ENCODE measurements at places on chromosomes 2 and 18. TPM values are rescaled to one million over a fixed set of nuclear protein-coding genes. Genes with fewer than 3 reads are reported as not detected.

DNA sequence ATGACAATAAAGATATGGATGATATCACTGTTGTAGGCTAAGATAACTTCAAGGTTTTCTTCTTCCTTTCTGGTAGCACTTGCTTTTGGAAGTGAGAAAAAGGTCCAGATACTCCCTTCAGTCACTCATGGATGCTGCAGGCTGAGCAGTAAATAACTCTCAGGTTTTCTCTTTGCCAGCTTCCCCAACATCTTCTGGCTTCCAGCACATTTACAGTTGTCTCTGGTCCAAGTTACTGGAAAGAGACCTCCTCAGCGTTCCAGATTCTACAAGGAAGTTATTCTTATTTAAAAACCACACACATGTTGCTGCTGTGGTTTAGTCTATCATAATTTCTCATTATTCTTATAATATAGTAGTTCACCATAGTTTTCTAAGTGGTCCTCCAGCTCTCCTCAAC is 383.4 kb downstream of the PLCL1 start:
- no peak for DNase-seq

DNA sequence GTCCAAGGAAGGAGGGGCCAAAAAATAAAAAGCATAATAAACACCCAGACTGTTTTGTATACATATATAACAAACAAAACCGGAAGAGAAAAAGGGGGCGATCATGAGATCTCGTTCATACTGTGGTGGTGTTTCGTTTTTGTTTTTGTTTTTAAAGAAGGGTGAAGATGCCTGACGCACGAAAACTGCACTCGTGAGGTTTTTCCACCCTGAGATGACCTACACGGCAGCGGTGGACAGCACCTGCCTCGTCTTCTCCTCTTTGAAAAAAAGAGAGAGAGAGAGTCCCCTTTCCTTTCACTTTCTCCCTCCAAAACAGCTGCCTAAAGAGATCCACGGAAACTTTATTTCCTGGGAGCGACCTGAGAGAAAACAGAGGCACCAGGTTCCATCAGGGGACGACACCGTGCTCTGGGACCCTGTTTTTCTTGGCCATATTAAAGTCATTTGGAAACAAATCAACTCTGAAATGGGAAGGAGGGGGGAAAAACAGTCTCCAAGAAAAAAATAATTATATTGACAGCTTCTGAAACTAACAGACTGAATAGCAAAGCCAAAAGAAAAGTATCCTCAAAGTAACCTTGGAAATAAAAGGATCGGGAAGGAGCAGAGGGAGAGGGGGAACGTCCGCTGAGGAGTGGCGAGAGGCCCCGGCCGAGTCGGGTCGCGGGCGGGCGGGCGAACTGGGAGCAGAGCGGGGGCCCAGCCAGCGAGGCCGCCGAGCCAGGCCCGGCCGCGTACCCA is 3.5 kb downstream of the POU3F3 start:
- no peak for DNase-seq

DNA sequence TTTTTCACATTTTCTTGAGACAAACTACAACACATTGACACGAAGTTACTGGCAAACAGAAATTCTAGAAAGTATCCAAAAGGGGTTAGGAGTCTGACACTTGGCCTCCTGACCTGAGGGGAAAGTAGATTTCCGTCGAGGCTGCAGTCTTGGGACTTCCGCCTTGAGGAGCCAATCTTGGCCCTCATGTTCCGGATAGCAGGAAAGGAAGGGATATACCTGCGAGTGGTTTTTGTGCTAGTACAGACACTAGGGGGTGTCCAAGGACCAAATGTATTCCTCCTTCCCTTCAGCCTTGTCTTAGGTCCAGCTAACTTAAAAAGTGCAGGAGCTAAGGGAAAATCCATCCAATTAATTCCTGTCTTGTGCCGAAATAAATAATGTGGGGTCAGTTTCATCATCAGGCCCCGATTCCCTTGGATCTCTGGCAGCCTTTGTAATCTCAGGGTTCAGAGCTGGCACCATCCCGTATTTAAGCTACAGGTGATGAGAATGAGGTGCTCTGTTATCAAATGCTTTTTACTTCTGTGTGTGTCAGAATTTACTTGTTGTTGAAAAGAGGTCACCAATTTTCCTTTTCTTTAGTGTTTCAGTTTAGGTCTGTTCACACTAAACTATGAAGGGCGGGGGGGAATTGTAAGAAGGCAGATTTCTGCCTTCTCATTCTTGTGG is 330.2 kb upstream of the FANCL start:
- DNase-seq: peak; percentile 86

DNA sequence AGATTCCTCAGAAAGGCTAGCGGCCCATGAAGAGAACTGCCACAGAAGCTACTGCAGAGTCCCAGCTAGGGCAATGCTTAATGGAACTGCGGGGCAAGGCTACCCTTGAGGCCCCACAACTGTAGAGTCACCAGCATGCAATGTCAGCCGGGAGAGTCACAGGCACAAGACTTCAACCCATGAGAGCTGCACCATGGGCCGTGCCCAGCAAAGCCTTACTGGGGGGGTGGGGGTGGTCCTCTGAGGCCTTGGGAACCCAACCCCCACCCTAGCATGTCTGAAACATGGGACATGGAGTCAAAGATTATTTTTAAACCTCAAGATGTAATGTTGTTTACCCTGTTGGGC is 20.2 kb downstream of the DPP4 start:
- no peak for DNase-seq

DNA sequence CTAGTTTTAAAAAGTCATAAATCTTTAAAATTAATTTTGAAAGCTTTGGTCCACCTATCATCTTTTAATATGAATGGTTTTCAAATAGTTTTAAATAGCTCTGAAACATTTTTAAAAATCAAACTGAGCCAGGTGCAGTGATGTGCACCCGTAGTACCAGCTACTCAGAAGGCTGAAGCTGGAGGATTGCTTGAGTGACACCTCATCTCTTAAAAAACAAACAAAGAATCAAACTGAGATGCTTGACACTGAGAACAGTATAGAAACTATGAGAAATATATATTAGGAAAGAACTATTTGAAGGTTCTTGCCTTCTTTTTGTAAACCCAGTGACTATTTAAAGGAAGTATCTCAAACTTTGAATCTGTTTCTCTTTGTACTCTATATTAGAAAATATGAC is 67.4 kb downstream of the BARD1 start:
- DNase-seq: no peak

GRCh38 chr2:121902171-121902591 is 146.7 kb downstream of the TSN start:
- DNase-seq: no peak

DNA sequence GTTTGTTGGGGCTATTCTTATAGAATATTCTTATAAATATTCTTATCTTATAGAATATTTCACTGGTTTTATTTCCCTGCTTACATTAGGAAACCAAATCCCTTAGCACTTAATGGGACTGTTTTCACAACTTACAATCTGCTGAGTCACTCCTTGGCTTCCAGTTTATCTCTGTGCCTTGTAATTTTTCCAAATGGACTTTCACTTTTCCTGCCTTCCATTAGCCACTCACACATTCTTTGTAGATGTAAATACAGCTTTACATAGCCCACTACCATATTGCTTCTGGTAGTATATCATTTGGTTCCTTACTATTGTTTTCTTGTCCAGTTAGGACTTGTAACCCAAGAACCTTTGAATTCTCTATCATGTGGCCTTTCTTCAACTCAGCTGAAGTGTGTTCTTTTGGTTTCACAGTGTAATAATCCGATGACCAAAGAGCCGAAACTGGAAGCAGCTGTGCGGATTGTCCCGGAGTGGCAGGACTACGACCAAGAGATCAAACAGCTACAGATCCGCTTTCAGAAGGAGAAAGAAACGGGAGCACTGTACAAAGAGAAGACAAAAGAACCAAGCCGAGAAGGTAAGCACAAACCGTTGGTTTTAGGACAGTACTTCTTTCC is 96.1 kb downstream of the UGGT1 start:
- DNase-seq: peak; percentile 27

GRCh38 chr2:1101982-1102590 is 151.4 kb downstream of the SNTG2 start:
- no peak for DNase-seq

GRCh38 chr18:13221869-13222855 is 3.6 kb downstream of the LDLRAD4 start:
- DNase-seq: no peak

GRCh38 chr2:216281876-216282275 is 90.4 kb downstream of the MARCHF4 start:
- no peak for DNase-seq

DNA sequence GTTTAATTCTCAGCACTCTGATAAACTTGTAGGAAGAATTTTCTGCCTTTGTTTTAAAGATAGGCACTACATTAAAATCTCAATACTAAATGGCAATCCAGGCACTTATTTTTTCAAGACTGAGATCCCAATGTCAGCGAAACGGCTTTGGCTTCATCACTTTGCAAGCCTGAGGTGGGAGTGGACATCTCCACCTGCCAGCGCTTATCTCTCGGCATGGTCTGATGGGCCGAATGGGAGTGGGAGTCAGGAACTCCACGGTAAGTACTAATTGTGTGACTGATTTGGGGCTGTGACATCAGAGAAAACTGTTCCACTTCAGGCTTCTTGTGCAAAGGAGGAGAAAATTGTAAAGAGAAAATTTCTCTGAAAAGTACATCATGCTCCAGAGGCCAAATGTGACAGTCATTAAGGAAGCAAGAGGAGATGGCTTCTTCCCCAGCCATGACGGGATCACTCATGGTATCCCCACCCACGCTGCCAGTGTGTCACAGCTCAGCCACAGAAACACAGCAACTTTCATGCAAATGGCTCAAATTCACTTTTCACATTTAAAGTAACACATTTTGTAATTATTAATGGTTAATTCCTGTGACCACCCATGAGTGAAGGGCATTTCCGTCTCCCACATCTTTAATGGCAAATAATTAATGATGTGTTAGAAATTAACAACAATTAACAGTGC is 385.5 kb upstream of the HNRNPA3 start:
- DNase-seq: no peak

DNA sequence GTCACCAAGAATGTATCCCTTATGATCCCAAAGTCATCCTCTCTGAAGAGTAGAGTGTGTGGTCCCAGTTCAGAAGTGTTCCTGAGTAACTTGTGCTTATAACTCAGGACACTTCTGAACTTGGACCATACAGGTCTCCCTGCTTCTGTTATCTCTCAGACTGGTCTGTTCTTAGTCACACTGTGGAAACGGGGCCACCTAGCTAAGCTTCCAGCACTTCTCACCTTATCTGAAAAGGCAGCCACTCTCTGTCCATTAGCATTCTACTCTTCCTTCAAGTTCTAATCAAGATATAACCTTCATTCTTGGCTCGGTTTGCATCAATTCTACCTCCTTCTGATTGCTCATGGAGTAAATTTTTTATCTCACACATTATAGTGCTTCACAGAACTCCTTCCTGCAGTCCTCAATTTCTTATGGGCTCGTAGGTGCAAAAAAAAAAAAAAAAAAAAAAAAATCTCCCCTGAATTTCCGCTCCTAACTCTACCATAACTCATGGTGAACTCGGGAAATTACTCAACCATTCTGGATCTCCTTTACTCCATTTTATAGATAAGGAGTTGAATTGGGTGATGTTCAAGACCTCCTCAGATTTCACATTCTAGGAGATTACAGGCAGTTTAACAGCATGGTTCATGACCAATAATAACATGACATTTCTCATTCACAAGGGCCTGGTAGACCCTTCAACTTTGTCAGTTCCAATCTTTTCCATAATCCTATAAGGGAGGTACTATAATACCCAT is 108.4 kb downstream of the TACR1 start:
- DNase-seq: no peak

GRCh38 chr2:208256192-208256782 is 1.4 kb upstream of the IDH1 start:
- peak; percentile 49 for DNase-seq

GRCh38 chr2:223180463-223180862 is 128.5 kb downstream of the KCNE4 start:
- no peak for DNase-seq

- peak; percentile 19 for DNase-seq
Measured at GRCh38 chr2:235856151-235856854, 311.9 kb downstream of the GBX2 start.

DNA sequence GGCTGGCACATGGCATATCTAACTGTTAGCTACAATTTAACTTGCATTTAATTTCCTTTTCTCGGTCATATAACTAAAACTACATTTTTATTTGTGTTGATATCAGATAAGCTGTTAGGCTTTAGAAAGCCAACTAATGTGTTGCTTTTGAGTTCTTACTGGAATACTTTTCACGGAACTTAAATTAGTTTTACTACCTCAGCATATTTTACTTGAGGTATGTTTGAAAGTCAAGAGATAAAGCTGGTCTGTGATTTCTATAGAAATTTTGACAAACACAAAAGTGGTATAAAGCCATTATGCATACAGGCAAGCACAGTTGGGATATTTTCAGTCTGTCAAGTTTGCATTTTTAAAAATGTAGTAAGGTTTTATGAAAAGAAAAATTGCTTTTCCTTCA is 162.6 kb downstream of the ZNF804A start:
- DNase-seq: no peak

- no peak for DNase-seq
Measured at GRCh38 chr2:209579230-209579749, 155.4 kb downstream of the MAP2 start.

GRCh38 chr18:22175346-22175745 is 6.0 kb downstream of the GATA6 start:
- no peak for DNase-seq

- DNase-seq: no peak
Measured at GRCh38 chr2:133773854-133774653, 205.8 kb upstream of the NCKAP5 start.

DNA sequence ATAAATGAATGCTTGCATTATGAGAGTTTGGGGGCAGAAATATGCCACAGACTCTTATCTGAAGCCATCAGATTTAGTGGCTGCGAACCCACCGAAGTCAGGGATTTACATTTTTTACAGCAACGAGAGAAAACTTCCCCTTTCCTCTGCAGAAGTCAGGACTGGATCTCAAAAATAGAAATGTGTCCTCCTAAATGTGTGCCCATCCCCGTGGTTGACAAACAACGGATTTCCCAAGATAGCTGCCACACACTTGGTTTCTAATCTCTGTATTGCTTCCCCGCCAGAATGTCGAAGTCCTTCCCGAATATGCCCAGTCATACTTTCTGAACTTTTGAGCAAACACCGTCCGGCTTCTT is 879 bp upstream of the ADAM23 start:
- no peak for DNase-seq

Gene KCNS3
- total RNA-seq: 7.9 TPM

Gene SGPP2
- total RNA-seq: not detected

Gene DLX1
- total RNA-seq: 7.6 TPM

Gene ALLC
- not detected for total RNA-seq

Gene BMP10
- not detected for total RNA-seq

Gene EIF2AK2
- 30.9 TPM for total RNA-seq

Gene MGAT5
- 32.7 TPM for total RNA-seq

Gene MAPK4
- not detected for total RNA-seq

Gene DSC3
- 11.1 TPM for total RNA-seq

Gene INPP5D
- 0.26 TPM for total RNA-seq

Gene EIF2AK3
- 10.7 TPM for total RNA-seq

Gene SKOR2
- not detected for total RNA-seq

Gene OTOS
- not detected for total RNA-seq

Gene LRATD1
- total RNA-seq: 35.4 TPM
